ENCODE measurements at places on chromosomes 12 and 14.

DNA sequence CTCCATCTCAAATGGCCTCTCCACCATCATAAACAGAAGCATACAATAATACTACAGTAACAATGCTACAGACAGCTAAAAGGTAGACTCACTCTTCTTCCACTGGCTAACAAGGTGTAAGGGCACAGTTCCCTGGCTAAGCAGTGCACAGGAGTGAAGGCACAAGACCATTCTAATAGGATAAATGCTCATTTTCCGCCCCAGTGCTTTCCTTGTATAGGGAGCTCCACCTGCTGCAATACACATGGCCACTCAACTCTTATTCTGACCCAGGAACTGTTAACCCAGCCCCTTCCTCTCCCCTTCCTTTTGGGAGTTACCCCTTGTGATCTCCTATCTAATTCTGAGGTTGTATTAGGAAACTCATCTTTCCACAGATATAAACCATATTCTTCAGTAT is 124.6 kb downstream of the KCNK10 start:
- DNase-seq: no peak

- DNase-seq: no peak
Measured at GRCh38 chr12:29152223-29152868, 3.3 kb downstream of the FAR2 start.

- no peak for DNase-seq
Measured at GRCh38 chr14:77562681-77563080, 53.8 kb downstream of the SPTLC2 start.

- peak; percentile 75 for DNase-seq
Measured at GRCh38 chr12:6285063-6285477, 25.4 kb upstream of the PLEKHG6 start.

- DNase-seq: no peak
Measured at GRCh38 chr14:33073023-33073422, 134.3 kb downstream of the NPAS3 start.

GRCh38 chr12:93106910-93107309 is 177.8 kb upstream of the EEA1 start:
- DNase-seq: no peak

DNA sequence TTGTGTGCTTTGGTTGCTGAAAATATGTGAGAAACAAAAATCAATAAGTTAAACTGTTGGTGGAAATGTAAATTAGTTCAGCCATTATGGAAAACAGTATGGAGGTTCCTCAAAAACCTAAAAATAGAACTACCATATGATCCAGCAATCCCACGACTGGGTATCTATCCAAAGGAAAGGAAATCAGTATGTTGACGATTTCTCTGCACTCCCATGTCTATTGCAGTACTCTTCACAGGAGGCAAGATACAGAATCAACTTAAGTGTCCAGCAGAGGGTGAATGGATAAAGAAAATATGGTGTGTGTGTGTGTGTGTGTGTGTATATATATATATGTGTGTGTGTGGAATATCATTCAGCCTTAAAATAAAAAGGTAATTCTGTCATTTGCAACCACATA is 159.5 kb downstream of the PTPRO start:
- DNase-seq: no peak
